ENCODE measurements at places on chromosomes 6 and 20.

DNA sequence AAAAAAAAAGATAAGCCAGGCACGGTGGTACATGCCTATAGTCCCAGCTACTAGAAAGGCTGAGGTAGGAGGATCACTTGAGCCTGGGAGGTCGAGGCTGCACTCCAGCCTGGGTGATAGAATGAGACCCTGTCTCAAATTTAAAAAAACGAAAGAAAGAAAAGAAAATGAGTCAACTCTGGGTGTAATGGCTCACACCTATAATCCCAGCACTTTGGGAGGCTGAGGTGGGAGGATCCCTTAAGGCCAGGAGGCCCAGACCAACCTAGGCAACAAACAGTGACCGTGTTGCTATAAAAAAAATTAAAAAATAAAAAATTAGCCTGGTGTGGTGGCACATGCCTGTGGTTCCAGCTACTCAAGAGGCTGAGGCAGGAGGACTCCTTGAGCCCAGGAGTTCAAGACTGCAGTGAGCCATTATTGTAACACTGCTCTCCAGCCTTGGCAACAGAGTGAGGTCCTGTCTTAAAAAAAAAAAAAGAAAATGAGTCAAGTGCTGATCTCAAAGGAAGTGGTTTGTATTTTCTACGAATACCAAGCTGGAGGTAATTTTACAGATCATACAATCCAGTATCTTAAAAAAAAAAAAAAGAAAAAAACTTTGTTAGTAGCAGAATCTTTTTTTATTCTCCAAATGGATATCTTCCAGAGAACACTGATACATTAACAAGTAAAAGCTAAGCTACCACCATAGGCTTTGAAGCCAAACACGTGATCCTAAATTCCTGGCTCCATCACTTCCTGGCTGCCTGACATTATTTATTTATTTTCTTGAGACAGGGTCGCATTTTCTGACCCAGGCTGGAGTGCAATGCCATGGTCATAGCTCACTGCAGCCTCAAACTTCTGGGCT lies 5.7 kb downstream of the COMMD7 start:
- no peak for DNase-seq

- no peak for DNase-seq
Measured at GRCh38 chr20:33675136-33675959, 1.1 kb upstream of the NECAB3 start.

DNA sequence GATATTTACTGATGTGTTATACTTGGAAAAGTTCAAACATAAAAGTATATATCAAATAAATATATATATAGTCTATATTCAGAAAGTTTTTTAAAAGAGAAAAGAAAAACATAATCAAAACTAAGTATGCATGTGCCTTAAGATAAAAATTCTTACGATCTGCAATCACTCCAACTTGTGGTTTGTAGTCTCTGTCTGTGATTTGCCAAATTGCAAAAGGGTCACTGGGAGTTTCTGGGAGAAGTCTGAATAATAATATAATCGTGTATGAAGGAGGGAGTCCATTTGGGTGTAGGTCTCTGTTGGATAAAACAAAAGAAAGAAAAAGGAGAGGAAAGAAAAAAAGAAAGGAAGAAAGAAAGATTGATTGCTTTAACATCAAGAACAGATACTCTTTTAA lies 92.4 kb downstream of the COL12A1 start:
- no peak for DNase-seq

- DNase-seq: no peak
Measured at GRCh38 chr20:58459058-58459750, 56.0 kb downstream of the APCDD1L start.

DNA sequence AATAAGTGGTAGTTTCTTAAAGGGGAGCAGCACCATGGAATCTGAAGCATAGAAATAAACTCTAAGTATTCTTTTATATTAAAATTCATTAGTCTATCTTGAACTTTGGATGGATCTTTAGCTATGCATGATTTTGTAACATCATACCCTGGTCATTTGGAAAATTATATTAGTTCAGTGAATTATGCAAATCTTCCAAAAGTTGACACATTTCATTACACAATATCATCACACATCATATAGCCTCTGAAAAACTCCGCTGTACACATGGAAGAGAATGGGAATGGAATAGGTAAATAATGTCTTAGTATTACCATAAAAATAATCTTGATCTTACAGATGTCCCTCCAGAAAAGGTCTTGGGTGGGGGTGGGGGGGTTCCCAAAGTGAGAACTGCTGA lies 96.1 kb downstream of the ATXN1 start:
- DNase-seq: no peak

DNA sequence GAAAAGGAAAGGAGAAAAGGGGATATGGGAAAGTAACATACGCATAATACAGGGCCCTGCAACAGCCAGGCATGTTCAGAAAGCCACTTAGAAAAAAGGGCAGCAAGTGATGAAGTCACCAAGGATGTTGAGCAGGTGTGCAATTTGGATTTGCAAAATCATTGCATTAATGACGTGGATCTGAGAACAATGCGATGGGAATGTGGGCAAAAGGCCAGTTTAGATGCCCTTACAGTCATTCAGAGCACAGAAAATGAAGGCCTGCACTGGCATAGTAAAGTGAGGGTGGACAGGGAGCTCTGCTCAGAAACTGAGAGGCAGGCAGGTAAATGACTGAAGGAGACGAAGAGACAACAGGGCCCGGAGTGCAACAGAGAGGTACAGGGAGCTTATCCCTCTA lies 123.7 kb upstream of the NHSL1 start:
- no peak for DNase-seq

GRCh38 chr6:156688620-156688971 lies 88.6 kb upstream of the ARID1B start:
- DNase-seq: no peak

DNA sequence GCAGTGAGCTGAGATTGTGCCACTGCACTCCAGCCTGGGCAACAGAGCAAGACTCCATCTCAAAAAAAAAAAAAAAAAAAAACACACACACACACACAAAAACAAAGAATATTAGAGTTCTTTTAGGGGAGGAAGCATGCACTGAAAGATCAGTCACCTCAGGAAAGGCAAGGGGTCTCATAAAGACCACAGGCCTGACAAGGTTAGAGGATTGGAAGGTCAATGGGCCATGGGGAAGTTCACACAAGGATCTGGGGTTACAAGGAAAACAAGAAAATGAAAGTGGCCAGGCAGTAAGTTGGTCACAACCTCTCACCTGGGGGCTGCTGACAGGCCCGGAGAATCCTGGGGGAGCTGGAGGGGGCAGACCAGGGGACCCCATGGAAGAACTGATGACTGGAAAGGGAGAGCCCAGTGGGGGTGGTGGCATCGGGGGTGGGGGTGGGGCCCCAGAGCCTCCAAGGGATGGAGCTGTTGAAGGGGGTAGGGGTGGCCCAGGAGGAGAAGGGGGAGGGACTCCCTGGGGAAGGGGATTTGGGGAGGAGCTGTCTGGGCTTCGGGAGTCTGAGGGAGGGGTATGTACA lies 1.5 kb downstream of the RXRB start:
- no peak for DNase-seq

DNA sequence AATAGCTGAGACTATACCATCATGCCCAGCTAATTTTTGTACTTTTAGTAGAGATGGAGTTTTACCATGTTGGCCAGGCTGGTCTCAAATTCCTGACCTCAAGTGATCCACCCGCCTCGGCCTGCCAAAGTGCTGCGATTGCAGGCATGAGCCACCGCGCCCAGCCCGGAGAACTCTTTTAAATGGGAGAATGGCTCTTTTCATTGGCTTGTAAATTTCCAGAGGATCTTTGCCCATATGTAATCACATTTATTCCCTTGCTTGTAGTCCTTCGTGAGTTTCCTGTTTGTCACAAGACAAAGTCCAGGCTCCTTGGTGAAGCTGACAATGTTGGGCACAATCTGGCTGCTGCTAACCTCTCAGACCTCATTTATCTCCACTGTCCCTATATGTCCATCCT lies 135.1 kb downstream of the CEP57L1 start:
- no peak for DNase-seq

DNA sequence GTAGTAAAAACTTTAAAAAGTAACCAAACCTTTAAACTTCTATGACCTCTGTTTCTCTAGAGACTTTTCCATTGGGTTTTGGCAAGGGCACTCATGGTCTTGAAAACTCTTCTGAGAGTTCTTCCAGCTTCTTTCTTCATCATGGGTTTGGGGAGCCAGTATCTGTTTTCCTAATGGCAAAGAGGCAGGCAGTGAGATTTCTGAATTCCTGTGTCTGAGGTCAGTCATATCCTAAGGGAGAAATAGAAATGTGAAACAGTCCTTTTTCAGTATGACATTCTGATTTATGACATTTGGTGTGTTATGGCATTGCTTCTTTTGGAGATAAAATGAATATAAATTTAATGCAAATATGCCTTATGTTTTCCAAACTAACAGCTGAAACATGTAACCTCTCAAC lies 518.5 kb upstream of the MARCKS start:
- DNase-seq: no peak

- no peak for DNase-seq
Measured at GRCh38 chr6:64334636-64335035, 699.0 kb downstream of the PHF3 start.

GRCh38 chr20:48734104-48734749 lies 93.6 kb downstream of the PREX1 start:
- DNase-seq: no peak

DNA sequence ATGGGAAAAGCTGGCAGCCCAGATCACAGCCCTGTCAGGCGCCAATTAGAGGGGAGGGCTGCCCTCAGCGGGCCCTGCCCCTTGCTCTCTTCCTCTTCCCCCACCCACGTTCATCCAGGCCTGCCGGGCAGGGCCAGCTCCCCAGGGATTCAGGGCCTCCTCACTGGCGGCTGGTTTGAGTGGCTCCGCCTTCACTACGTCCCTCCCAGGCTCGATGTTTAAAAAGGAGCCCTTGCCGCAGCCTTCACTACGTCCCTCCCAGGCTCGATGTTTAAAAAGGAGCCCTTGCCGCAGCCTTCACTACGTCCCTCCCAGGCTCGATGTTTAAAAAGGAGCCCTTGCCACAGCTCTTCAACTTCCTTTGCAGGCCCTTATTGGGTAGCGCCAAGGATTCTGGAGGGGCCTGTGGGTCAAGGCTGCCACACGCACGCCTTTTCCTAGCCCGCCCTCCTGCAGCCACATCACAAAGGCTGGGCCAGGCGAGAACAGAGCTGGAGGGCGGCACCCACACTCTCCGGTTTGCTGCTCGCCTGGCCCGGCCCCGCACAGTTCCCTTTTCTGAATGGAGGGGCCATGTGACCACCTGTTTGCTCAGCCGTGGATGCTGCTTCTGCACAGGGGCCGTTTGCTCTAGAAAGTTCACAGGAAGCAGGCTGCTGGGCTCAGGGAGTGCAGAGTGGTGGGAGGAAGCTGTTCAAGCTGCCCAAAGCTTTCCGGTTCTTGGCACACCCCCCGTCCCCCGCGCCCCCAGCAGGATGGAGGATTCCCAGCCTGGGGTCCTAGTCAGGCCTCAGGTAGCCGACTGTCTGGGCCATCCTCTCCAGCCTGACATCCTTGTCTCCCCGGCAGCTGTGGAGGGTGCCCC lies 1.6 kb downstream of the SLC17A9 start:
- peak; percentile 77 for DNase-seq

DNA sequence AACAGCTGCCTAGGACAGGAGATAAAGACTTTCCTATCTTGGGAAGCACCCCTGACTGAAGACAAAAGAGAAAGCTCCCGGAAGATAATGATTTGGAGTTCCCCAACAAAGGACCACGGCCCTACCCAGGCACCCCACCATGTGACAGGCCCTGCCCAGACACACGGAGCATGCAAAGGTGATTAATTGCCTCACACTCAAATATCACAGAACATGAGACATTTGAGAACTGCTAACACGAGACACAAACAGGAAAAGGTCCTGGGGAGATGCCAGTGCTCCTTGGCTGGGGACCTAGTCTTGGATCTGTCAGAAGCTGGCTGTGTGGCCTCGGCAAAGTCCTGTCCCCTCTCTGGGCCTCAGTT lies 82.5 kb upstream of the PTPN1 start:
- no peak for DNase-seq

- DNase-seq: no peak
Measured at GRCh38 chr6:168524571-168525001, 83.6 kb downstream of the SMOC2 start.

DNA sequence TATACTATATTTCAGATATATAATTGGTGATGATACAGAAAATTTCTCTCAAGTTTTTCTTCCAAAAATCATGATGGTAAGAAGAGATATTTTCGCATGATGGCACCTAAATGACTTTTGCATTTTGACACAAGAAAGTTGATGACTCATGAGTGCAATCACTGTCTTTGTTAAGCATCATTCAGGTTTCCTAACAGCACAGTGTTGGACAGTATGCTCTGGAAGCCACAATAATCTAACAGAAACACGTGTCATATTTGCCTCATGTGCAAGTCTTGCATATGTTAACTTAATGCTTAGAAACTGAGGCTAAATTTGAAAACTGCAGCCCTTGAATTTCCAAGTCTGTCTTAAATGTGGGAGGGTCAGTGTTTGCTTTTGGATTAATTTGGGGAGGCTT lies 533.5 kb downstream of the LMBRD1 start:
- DNase-seq: no peak

- peak; percentile 51 for DNase-seq
Measured at GRCh38 chr6:151452750-151453427, 963 bp upstream of the RMND1 start.

DNA sequence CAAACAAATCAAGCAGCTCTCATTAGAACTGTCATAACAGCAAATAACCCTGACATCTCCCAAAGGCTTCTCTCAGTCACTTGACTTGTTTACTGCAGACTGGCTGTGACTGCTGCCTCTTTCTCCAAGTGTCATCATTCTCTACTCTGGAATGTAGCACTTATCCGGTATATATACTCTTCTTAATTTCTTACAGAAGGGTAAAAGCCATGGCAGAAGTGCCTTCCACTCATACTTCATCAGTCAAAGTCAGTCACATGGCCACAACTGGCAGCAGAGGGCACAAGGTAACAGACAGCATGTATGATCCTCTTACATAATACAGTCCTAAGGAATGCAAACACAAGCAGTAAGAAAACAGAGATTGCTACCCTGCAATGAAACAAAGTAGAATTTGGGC lies 9.3 kb downstream of the NAPB start:
- DNase-seq: no peak

GRCh38 chr20:32263398-32263954 lies 14.0 kb upstream of the KIF3B start:
- no peak for DNase-seq

GRCh38 chr6:107866606-107867301 lies 42.6 kb upstream of the SCML4 start:
- DNase-seq: peak; percentile 3

DNA sequence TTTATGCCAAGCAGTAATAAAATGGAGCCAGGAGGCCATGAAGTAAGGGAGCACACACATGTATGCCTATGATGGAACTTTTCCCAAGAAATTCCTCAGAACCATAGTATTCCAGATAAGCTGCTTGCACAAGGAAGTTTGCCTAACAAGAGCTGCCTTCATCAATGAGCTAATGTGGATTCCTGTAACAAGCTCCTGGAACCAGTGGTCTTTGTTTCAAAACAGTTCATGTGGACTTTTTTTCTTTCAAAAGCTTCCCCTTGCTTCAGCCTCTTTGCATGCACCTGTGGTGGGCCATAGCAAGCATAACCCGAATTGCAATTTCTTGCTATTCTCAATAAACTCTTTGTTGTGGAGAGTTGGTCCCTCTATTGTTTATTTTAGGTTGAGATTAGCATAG lies 359.6 kb downstream of the UTRN start:
- no peak for DNase-seq

- DNase-seq: no peak
Measured at GRCh38 chr6:74871757-74872156, 334.1 kb downstream of the COL12A1 start.

Data from NCI-H1092 treated with DMSO at 0.1 percent for 48 hours (cell line).